ENCODE measurements at places on chromosomes 6 and 20. TPM values are rescaled to one million over a fixed set of nuclear protein-coding genes. Genes with fewer than 3 reads are reported as not detected.

The SSTR4 gene
- polyA plus RNA-seq, result not detected

The HLA-DQB1 gene
- 0.54 TPM for polyA plus RNA-seq

The RXRB gene
- polyA plus RNA-seq, result 39.6 TPM

The TRMT6 gene
- polyA plus RNA-seq, result 12.9 TPM

The SPAG4 gene
- 27.9 TPM for polyA plus RNA-seq

The CCDC167 gene
- polyA plus RNA-seq, result 82.5 TPM

The PEDS1 gene
- 37.2 TPM for polyA plus RNA-seq

The ADGRG6 gene
- 2.4 TPM for polyA plus RNA-seq

The EPB41L1 gene
- polyA plus RNA-seq, result 48.0 TPM

The ZNF165 gene
- polyA plus RNA-seq, result 1.9 TPM

The MOXD1 gene
- 20.8 TPM for polyA plus RNA-seq

The MDFI gene
- polyA plus RNA-seq, result 27.9 TPM

The SMLR1 gene
- polyA plus RNA-seq, result not detected

Measured in cardiac muscle cell (in vitro differentiated cells and primary cell).